NCI-H2081 treated with DMSO at 0.1 percent for 48 hours (cell line): ENCODE measurements at places on chromosomes 16 and 17.

- peak; percentile 23 for DNase-seq
Measured at GRCh38 chr16:391885-392335, 5.1 kb upstream of the NME4 start.

GRCh38 chr17:40107522-40108174 is 7.3 kb upstream of the NR1D1 start:
- no peak for DNase-seq

GRCh38 chr17:34399725-34400124 is 36.7 kb upstream of the CCL1 start:
- no peak for DNase-seq

- no peak for DNase-seq
Measured at GRCh38 chr16:81816351-81816750, 37.3 kb downstream of the PLCG2 start.

DNA sequence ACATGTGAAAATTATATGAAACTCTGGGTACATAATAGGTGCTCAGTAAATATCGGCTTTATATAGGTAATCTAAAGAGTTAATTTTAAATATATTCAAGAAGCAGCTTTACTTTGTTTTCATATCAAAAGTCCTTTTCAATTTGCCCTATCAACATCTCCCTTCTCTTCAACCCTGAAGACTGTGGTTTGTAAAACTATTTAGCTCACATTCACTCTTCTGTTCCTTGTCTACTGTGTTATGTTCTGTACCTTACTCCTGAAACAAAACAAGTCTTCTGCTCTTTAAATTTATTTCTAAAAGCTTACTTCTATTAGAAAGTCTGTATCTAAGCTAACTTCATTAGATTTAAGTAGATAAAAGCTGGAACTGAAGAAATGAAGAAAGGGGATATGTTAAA is 301.7 kb upstream of the PMFBP1 start:
- no peak for DNase-seq

GRCh38 chr16:4544473-4544872 is 5.9 kb upstream of the CDIP1 start:
- no peak for DNase-seq

DNA sequence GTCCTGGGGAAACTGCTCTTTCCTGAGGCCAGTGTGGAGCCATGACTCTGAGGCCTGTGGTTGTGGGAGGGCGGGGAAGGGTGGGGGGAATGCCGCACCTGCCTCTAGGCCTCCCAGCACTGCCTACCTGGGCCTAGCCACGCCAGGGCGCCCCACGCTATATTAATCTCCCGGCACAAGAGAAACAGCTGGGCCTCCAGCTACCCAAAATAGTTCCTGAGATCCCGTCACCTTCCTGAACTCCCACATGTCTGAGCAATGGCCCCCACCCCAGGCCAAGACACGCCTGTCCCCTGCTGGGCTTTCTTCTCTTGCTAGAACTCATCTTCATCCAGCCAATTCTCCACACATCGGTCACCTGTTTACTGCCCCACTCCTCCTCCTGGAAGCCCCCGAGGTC is 13.0 kb upstream of the MTSS2 start:
- no peak for DNase-seq

DNA sequence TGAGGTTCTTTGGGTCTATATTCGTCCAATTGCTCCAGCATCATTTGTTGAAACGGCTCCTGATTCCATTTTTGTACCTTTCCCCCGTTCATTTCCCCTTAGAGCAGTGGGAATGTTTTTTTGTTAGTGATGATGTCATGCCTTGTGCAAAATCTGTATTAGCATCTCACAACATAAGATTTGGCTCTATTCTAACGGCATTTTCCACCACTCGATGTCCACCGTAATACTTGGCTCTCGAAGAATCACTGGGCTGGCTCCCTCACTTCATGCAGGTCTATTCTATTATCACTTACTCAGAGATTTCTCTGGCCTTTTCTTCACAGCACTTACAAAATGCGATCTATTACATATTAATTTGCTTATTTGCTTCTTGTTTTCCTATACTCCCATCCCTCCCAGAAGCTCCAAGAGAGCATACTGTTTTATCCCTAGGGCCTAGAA is 571 bp upstream of the NME1 start:
- no peak for DNase-seq

- DNase-seq: peak; percentile 56
Measured at GRCh38 chr17:42548070-42548837, 4.5 kb upstream of the HSD17B1 start.

DNA sequence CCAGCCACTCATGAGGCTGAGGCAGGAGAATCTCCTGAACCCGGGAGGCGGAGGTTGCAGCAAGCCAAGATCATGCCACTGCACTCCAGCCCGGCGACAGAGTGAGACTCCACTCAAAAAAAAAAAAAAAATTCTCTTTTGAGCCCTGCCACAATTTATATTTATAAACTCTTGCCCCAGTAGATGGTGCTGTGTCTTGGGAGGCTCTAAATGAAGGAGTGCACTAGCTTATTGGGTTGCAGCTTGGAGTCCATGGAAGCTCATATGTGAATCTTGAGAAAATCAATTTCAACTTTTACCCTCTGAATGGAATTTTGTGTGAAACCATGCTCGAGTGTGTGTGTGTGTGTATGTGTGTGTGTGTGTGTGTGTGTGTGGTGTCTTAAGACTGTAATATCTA is 420.1 kb downstream of the HS3ST4 start:
- no peak for DNase-seq

DNA sequence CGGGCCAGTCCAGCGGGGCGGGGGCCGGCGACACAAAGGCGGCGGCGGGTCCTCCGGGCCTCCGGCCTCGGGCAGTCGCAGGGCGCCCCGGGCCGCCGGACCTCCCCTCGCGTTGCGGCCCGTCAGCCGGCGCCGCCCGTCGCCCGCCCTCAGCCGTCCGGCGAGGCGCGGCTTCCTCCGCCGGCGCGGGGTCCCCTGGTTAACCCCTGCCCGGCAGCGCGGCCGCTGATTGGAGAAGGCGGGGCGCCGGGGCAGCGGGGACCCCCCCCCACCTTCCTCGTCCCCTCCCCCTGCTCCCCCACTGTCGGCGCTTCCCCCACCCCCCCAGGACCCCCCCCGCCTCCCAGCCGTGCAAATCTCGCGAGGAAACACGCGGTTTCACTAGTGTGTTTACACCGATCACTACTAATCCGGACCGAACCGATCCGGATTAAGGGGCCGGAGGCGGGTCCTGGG is at the start of gene TLK2:
TSS of gene TLK2 (plus strand) at position 402 of the 456 bp plus-strand sequence. CDS start 2,301 bp downstream, outside the sequence.
- peak; percentile 22 for DNase-seq

GRCh38 chr17:12958786-12959185 is 59.0 kb downstream of the ELAC2 start:
- no peak for DNase-seq

GRCh38 chr16:73997340-73997711 is 299.3 kb upstream of the PSMD7 start:
- no peak for DNase-seq

- DNase-seq: no peak
Measured at GRCh38 chr16:63458846-63459245, 1422.6 kb upstream of the CDH8 start.

GRCh38 chr16:53081032-53081424 is 26.2 kb downstream of the CHD9 start:
- DNase-seq: no peak

DNA sequence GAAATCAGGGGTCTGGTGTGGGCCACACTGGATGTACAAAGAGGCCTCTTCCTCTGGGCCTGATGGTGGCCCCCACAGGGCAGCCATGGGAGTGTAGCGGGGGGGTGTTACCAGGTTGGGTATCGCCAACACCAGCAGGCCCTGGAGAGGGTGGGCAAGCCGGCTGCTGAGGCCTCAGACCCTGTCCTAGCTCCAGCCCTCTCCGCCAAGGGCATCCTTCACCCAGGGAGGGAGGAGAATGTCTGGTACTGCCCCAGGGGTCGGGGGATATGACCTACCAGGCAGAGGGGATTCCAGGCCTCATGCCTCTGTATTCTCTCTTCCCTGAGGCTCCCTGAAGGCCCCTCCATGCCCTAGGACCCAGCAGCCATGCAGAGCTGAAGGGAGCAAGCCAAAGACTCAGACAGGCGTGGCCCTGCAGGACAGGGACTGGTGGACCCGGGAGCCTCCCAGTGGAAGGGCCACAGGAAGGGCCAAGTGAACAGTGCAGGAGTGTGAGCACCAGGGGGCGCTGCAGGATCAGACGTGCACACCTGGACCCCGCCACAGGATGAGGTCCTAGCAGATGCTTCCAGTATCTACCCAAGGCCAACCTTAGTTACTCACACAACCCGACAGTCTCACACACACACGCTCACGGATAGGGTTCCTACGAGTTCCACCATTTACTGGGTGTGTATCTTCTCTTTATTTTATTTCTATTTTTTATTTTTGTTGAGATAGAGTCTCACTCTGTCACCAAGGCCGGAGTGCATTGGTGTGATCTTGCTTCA is 10.9 kb upstream of the CES4A start:
- DNase-seq: no peak

DNA sequence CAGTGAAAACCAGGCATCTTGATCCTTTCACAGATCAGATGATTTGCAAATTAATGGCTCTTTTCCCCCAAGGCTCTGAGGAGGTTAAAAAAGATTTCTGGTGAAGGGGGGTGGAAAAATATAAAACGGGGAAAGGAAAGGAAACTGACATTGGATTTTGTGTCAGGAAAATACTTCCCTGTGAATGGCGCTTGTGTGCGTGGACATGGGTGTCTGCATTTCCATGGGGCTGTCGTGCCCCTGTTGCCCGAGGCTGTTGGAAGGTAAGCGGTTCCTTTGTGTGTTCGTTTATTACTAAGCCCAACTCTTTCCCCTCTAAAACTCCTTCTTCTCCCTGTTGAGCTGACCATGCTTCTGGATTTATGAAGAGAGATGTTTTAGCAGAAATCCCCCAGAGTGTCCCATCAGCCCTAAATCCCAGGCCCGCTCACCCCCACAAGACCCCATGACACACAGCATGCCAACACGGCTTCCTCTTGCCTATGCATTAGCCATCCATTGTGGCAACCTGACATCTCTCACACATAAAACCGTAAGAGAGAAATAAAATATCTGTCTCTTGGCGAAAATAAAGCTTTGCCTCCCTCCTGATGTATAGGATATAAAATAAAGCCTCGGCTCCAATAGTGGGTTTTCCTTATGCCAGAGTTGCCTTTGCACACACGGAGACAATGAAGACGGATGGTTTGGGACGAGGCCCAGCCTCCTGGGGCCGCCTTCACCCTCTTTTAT is 7.3 kb upstream of the LHX1 start:
- no peak for DNase-seq

DNA sequence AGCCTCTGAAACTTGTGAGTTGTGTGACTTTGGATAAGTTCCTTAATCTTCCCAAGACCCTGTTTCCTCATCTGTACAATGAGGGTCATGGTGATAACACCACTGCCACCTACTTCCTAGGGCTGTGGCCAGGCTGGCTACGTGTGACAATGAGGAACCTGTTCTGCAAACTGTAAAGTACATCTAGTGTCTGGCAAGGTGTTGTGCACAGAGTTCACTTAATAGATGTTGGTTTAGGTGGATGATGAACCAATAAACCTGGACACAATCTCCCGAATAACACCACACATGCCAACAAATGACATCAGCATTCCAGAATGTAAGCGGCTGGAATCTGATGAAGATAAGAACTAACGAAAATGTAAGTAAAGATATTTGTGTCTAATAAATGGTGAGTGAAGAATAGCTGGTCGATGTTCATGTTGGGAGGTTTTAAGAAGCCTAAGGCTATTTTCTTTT is 82.3 kb downstream of the MARCHF10 start:
- DNase-seq: no peak

DNA sequence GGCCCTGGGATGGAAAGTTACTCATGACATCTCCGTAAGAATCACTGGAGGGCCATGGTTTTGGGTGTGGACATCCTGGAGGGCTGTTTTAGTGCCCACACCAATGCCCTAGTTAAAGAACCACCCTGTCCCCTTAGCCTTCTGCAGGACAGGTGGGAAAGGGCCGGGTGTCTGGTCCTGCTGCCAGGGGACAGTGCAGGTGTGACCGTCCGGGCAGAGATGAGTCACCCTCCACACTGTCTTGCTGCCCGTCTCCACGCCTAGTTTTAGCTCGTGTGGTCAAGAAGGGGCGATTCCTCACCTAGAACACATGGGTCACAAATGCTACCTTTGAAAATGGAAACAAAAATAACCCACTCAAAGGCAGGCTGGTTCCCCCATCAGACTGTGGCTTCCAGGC is 17.0 kb downstream of the CEP295NL start:
- DNase-seq: no peak

DNA sequence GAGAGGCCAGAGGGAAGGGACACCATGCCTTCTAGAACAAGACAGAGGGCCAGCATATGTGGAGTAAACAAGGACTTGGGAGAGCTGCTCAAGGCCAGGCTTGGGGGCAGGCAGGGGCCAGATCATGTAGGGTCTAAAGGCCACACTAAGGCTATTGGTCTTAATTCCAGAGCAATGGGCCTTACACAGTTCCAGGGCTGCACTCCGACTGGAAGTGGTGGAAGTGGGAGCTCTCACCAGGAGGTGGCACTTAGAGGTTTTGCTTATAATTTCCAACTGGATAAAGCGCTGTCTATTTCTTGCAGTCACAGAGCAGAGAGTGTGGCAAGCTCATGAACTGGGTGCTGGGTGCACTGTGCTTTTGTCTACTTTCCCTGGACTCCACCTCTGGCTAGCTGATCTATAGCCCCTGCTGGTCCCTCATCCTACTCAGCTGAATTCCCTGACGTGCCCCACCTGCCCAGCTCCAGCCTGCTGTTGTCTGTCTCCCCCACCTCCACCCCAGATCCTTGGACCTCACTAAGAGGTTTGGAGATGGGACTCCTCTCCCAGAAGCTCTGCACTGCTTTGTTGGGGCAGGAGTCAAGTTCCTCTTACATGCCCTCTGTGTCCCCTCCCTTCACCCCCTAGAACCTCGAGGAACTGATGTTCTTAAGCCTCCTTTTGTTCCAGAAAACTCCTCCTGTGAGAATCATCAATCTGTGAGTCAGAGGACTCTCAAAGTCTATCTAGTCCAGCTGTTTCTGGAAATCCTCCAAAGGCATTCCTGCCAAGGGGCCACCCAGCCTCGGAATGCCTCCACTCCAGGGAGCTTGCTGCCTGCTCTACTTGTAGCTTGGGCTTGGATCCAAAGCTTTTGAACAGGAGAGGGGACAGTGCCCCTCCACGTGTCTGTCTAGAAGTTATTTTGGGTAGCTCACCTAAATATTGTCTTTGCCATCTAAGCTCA is 48.1 kb upstream of the KSR1 start:
- no peak for DNase-seq

- no peak for DNase-seq
Measured at GRCh38 chr16:1466968-1467521, 7.8 kb downstream of the CLCN7 start.

DNA sequence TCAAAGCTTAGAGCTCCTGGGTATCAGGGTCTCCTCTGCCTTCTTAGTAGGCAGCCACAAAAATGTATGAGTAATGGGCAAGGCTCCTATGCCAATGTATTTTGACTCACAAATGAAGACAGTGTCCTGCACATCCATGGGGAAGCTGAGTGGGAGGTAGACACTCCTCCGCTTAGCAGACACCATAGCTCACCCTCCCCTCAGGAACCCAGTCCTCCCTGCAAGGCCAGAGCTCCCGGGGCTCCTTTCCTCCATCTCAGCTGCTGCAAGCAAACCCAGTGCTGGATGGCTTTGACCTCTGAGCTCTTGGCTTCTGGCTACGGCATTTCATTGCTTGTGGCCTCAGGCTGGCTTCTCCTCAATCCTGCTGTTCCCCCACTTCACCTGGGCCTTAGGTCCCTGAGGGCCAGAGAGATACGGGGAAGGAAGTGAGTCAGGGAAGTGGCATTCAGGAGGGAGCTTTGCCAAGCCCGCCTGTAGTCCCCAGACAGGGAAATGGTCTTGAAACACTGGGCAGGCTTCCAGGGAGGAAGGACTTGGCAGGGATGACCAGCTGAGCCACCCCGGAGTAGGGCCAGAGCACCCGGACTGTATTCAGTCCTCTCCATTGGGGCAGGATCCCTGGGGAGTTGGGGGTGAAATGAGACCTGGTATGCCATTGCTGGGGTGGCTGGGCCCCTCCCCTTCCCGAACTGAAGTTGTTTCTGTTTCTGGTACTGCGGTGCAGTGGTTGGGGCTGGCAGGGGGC is 4.5 kb downstream of the ABCC3 start:
- no peak for DNase-seq
